ENCODE measurements at places on chromosomes 3 and 15. TPM values are rescaled to one million over a fixed set of nuclear protein-coding genes. Genes with fewer than 3 reads are reported as not detected.

Gene IL17RC
- 30.0 TPM for total RNA-seq

Gene OSTN
- total RNA-seq: 1.4 TPM

Gene CLDN1
- 9.7 TPM for total RNA-seq

Gene MRPS11
- 45.2 TPM for total RNA-seq

Gene TWF2
- total RNA-seq: 39.3 TPM

Gene OXTR
- total RNA-seq: 4.1 TPM

Gene CDC25A
- total RNA-seq: 13.0 TPM

Gene CCRL2
- total RNA-seq: 0.17 TPM

Gene ISLR
- 41.6 TPM for total RNA-seq

Gene MITF
- total RNA-seq: 8.7 TPM

Gene NUDT16
- total RNA-seq: 26.0 TPM

Gene CIB2
- 20.1 TPM for total RNA-seq

Gene IMPG2
- total RNA-seq: 0.53 TPM

Gene C2CD4A
- total RNA-seq: 1.7 TPM

- no peak for DNase-seq
Observed at GRCh38 chr3:155727836-155728235, 17.0 kb downstream of the PLCH1 start.

DNA sequence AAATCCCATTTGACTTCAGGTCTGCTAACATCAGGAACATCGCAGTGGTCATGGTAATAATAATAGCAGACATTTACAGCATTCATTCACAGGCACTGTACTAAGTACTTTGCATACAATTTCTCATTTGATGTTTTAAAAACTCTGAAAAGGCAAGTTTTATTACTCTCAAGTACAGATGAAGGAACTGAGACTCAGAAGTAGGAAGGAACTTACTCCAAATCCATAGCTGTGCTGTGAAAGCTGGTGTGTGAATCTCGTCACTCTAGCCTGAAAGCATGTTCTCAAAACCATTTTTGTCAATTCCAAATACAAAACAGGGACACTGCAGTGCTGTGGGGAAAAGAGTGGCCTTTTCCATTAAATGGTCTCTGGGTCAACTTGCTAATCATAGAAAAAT lies 179.9 kb downstream of the FAM43A start:
- no peak for DNase-seq

DNA sequence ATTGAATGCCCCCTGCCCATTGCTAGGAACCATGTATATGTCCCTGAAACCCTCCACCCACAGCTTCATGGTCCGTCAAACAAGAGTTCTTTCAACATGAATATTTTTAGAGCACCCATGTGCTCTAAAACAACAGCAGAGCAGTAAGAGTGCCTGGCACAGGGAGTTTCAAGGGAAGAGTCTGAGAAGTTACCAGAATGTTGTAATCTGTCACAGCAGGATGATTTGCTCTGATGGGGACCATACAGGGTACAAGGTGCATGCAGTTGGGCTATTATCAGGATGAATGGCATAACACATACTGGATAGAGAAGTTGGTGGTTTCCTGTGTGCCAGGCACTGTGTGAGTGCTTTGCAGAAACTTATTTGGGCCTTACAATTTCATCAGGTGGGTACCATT lies 27.8 kb upstream of the FLNB start:
- DNase-seq: no peak

DNA sequence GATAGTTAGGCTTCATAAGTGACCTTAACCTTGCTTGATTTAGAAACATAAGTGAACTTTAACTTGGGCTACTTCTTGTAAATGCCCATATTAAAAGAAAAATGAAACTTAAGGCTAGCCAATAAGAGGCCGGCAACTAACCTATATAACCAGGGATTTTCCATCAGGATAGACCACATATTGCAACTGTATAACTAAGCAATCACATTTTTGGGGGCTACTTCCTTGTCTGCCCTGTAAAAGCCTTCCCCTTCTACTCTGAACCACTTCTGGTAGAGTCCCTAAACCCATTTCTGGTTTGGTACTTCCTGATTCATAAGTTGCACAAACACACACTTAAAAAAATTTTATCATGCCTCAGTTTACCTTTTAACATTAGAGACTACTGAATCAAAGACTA lies 150.9 kb upstream of the UBE2E2 start:
- no peak for DNase-seq

DNA sequence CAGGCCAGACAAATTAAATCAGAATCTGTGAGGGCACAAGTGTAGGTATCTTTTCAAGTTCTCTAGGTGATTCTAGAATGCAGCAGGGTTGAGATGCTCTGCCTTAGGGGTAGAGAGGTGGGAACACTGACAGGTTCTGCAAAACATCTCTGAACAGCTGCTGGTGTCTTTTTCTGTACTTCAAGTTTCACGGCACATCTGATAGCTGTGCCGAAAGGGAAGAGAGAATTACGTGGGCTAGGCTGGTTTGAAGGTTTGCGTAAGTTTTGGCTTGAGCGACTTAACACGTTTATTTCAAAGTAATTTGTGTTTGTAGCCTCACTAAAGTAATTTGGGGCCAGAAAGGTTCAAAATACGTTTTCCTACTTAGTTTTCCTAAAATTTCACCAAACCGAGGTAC lies 22.5 kb downstream of the PXK start:
- DNase-seq: no peak

DNA sequence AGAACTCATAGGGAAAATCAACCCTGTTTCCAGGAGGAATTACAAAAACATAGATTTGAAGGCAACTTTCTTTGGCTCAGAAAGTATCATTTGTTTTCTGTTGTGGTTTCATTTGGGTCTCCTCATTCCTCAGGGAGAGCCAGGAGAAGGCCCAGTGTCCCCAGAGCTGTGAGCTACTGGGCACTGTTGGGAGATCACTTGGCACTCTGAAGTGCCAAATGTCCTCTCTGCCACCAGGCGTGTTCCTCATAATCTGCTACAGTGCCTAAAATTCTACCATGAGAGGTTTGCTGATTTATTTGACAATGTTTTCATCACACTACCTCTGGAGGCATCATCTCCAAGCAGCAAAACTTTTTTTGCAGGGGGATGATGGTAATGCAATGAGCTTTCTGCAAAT lies 17.4 kb upstream of the TNFAIP8L3 start:
- DNase-seq: no peak

- no peak for DNase-seq
Observed at GRCh38 chr15:51735228-51736010, 2.0 kb downstream of the LYSMD2 start.

DNA sequence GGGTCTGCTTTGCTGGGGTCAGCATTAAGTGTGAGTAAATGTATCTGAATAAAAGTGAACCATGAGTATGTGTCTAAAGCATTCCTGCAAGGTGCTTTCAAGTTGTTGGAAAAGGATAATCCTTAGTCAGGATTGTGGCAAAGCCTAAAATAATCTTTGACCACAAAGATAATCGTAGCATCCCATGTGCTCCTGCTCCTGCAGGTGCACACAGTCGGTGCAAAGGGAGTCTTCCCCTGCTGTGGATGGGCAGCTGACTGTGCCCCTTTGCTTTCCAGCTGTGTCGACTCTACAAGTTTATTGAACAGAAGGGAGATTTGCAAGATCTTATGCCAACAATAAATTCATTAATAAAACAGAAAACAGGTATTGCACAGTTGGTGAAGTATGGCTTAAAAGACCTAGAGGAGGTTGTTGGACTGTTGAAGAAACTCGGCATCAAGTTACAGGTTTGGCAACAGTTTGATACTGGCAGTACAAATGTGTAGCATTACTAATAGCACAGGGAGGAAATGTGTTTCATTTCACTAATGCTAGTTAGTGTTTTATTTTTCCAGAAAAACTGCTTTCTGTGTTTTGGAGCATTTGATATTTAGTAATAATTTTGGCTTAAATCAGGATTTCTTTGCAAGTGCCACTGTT lies 22.6 kb downstream of the SRP14 start:
- no peak for DNase-seq

- DNase-seq: no peak
Observed at GRCh38 chr3:156707588-156707987, 33.2 kb downstream of the TIPARP start.

DNA sequence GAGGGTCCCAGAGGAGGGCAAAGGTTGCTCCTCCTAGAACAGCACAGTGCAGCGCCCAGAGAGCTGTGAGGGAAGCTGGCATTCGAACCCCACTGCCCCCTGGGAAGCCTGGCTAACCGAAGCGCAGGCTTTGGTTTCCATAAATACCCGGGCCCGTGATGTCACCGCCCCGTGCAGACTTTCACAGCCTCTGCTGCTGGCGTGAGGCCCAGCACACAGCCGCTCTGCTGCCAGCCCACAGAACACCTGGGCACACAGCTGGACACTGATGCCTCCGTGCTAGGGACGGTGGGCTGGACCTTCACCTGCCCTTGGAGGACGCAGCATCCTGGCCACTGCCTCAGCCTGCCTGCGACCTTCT lies 1.0 kb downstream of the IQSEC1 start:
- DNase-seq: no peak

DNA sequence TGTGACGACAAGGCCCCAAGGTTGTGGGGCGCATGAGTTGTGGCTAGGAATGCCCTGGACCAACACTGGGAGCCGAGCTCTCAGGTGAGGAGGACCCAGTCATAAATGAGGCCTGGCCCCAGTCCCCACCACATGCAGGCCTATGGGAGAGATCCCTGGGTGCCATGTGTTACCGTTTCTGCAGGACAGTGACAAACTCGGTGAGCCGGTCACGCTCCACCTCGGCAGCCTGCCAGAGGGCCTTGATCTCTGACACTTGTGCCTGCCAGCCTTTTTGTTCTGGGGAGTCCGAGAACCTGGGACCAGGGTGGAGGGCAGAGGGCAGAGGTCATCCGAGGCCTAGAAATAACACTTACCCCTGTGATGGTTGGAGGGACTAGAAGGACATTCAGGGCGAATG lies 27.7 kb upstream of the HHATL start:
- no peak for DNase-seq

DNA sequence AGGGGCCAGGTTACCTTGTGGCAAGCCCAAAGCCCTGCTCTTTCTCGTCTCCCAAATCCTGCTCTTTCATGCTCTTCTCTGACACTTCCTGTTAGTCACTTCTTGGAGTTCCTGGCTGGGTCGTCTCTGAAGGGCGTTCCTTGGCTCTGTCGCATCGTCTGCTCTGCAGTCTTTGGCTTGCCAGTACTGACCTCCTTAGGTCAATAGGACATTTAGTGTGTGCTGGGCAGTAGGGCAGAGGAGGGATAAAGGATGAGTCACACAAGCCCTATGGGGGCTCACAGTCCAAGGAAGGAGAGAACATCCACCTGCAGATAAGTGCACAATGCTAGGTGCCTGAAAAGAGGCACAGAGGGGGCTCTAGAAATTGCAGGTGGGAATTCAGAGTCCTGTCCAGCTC lies 87.5 kb downstream of the FAM43A start:
- no peak for DNase-seq

- no peak for DNase-seq
Observed at GRCh38 chr3:76361010-76361409, 575.7 kb upstream of the ZNF717 start.

DNA sequence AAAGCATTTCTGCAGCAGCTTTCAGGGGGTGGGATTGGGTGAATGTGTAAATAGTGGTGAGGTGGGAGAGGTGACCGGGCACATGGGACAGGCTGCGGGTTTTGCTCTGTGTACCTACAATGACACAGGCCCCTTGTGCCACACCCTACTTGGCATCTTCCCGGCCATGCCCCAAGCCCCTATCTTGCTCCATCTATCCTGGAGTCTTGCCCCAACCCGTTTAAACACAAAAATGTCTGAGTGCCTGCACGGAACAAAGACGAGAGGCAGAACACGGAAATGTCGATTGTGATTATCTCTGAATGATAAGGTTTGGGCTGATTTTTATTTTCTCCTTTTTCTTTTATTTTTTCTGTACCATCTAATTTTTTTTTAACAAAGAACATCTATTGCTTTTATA lies 46.0 kb upstream of the SLC6A1 start:
- no peak for DNase-seq

DNA sequence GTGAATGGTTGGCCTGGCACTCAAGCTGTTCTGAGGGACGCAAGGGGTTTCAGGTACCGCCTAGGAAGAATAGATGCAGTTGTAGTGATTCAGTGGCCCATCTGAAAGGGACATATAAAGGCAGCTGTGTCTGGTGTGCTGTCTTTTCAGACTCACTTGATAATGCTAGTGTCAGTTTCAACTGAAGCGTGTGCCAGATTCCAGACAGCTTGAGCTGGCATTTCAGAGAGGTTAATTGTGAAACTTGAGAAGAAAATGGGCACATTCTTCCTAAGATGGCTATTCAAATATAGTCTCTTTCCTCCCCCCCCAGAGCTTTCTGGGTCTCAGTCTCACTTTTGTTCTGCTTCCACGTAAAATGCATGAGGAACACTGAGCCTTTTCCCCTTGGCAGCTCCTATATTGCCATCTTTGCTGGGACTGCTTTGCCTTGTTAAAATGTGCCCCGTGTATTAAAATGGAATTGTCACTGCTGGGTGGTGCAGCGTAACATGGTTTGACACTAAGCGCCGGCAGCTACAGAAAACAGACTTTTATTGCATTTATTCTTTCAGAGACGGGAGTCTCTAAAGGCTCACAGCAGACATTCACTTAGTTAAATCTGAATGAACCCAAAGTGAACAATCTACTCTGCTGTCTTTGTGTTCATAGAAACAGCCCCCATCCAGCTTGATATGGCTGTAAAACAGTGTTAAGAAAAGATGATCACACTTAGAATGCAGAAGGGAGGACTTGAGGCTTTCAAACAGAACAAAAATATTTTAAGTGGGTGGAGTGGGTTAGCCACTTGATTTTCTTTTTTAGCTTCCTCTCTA lies 478.7 kb downstream of the RBMS3 start:
- DNase-seq: no peak

GRCh38 chr3:158732856-158733200 lies 571 bp upstream of the RARRES1 start:
- no peak for DNase-seq

DNA sequence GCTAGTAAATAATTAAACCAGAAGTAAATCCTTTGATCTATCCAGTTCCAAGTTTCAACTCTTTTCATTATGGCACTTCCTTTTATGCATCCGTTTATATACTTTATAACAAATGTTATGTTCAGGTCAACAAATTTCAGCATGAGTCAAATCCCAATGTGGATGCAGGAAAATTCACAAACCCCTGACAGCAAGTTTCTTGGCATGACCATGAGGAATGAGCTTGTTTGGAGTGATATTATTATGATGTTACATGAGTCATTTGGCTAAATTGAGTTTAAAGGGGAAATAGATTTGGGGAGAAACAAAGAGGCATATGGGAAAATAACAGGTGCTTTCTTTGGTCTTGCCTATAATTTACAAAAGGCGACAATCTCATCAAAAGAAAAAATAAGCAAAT lies 32.1 kb upstream of the KCNMB2 start:
- DNase-seq: no peak

- DNase-seq: no peak
Observed at GRCh38 chr3:139095803-139096466, 51.2 kb upstream of the PRR23C start.

GRCh38 chr3:138230525-138230924 lies 43.4 kb downstream of the ARMC8 start:
- no peak for DNase-seq
